ENCODE measurements at places on chromosomes 6 and 20.

GRCh38 chr20:4592316-4593148 is 129.2 kb upstream of the PRND start:
- DNase-seq: peak; percentile 87

DNA sequence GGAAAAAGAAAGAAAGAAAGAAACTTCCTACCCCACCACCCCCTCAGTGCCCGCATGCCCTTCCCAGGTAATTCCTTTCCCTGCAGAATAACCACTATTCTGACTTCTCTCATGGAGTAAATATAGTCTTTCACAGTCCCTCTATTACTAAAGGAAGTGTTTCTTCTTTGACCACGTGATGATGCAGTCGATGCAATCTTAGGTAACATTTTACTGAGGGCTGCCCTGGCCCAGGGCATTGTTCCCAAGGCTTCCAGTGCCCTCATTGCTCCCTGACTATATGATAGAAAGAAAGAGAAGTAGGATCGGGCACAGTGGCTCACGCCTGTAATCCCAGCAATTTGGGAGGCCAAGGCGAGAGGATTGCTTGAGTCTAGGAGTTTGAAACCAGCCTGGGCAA is 29.1 kb downstream of the ARHGAP40 start:
- DNase-seq: no peak

DNA sequence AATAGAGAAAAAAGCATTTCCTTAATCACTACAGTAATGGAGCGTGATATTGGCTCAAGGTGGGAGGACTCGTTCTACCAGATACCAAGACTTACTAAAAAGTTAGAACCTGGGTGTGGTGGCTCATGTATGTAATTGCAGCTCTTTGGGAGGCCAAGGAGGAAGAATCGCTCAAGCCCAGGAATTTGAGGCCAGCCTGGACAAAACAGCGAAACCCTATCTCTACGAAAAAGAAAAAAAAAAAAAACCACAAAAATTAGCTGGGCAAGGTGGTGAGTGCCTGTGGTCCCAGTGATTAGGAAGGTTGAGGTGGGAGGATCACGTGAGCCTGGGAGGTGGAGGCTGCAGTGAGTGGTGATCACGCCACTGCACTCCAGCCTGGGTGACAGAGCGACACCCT is 24.0 kb upstream of the ATRN start:
- DNase-seq: peak; percentile 15

DNA sequence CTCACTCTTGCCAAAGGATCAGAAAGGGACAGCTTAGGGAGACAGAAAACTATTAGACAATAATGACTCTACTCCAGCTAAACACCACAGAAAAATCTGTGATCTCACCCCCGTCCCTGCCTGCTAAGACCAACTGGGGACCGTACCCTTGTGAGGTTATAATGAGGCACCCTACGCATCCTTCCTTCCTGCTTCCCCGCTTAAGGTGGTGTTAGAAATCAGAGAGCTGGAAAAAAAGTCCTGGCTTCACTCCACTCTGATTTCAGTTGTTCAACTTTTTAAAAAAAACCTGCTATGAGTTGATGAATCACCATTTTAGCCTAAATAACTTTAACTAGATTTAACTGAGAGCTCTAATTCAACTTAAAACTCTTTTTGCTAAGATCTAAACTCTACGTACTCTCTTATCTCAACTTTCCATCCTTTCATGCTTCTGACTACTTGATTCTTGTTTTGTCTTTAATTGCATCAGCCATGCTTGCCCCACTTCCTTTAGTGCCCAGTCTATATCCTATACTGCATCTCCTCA is 35.8 kb upstream of the TMEM14A start:
- DNase-seq: no peak

DNA sequence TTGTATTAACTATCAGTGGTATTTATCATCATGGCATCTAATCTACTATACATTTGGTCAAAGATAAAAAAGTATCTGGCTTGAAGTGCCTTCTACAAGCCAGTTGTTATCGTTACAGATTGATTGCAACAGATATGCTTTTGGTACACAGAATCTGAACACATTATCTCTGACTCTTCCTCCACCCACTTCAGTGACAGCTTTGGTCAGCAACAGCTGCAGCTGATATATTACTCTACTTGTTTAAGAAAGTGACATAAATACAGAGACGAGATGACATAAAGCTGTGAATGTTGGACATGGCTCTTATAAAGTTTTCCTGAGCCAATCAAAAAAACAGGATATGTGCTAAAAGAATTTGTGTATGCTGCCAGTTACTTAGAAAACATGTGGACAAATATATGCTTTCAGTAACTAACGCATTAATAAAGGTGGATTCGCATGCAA is 77.6 kb downstream of the HIVEP2 start:
- no peak for DNase-seq

DNA sequence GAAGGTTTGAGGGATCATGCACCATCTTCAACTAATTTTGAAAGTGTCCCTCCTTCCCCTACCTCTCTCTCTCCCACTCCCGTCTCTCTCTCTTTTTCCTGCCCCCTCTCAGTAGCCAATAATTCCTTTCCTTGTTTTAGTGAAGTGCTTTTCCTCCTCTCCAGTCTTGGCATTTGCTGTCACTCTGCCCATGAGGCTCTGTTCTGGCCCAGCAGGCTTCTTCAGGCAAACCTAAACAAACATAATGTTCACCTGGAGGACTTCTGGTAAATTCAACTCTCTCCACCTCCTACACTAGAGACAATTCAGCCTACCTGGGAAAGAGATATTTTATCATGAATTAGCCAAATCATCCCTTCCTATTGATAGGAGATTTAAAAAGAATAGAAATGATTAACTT is 320.4 kb upstream of the RNF24 start:
- DNase-seq: no peak

- DNase-seq: no peak
Measured at GRCh38 chr6:15461127-15461944, 201.5 kb downstream of the DTNBP1 start.

GRCh38 chr20:50152394-50153152 is 950 bp downstream of the PEDS1 start:
- DNase-seq: no peak

- DNase-seq: no peak
Measured at GRCh38 chr20:24966317-24967012, 17.4 kb downstream of the CST7 start.

DNA sequence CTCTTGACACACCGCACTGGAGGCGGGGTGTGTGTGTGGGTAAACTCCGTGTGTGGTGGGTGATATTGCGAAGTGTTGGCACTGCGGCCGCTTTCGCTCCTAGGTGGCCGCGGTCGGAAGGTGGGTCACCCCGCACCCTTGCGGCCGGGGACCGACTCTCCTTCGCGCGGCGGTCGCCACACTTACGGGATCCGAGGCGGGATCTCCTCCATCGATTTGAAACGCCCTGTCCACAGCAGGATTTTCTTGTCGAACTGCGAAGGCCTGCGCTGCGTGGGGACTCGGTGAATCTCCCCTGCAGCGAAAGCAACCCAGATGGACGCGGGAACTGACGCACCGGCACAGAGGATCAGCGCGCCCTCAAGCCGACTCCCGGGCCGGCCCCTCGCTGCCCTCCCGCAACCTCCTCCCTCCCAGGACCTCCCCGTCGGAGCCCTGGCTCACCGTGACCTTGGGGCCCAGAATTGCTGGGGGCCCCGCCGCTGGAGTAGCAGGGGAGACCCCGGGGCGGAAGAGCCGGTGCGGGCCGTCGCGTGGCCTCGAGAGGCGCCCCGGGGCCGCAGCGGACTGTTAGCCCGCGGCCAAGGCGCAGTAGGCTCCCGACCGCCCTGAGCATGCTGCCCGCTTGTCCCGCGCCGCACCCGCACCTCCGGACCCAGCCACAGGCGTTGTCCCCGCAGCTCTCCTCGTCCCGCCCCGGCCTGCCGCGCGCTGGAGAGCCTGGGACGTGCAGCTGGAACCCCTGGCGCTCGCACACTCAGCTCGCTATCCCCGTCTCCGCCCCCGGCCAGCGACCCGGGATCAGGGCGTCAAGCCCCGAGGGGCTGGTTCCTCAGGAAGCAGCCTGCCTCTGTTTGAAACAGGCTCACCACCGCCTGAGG is at the start of gene FAM162B:
Gene FAM162B (minus strand): TSS at position 759 of the 881 bp plus-strand sequence. CDS start 143 bp downstream, at position 616.
- no peak for DNase-seq

GRCh38 chr6:87909849-87910248 is 137.8 kb upstream of the SPACA1 start:
- no peak for DNase-seq

GRCh38 chr6:6678185-6678671 is 89.7 kb downstream of the LY86 start:
- no peak for DNase-seq

- no peak for DNase-seq
Measured at GRCh38 chr20:3165473-3166337, 6.0 kb upstream of the FASTKD5 start.

DNA sequence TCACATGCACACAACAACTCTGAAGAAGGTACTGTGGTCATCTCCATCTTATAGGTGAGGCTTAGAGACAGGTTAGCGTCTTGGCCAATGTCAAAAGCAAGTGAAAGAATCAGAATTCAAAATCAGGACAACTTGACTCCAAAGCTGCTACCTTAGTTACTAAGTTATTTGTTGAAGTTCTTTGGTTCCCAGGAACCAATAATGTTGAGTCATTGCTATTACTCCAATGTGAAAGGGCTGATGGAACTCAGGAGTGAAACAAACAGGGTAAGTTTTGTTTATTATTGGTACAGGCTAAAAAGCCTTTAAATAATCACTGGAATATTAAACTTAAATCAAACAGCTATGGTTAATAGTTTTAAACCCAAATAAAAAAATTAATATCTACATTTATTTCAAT is 111.1 kb downstream of the PDSS2 start:
- DNase-seq: no peak

DNA sequence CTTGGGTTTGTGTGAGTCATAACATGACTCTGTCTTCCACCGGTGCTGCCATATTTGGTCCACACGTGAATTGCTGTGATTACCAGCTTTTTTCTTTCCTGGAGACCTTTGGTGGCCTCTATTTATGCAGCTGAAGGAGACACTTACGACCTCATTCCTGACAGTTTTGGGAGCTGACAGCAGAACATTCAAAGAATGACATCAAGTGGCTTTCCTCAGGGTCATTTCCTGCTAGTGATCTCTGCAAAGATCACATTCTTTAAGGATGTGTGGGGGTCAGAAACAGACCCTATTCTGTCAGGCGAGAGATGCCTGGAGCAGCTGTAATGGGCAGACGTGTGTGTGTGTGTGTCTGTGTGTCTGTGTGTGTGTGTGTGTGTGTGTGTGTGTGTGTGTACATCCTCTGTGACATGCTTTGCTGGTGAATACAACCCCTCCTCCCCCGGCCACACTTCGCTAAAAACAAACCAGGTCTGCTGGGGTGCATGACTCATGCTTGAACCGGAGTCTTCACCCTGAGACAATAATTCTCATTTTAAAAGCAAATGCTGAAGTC is 115.6 kb downstream of the TMEM170B start:
- DNase-seq: peak; percentile 43

- DNase-seq: peak; percentile 30
Measured at GRCh38 chr6:125154118-125154760, 666 bp downstream of the TPD52L1 start.

- peak; percentile 68 for DNase-seq
Measured at GRCh38 chr6:28218312-28219248, 6.5 kb upstream of the ZSCAN9 start.

DNA sequence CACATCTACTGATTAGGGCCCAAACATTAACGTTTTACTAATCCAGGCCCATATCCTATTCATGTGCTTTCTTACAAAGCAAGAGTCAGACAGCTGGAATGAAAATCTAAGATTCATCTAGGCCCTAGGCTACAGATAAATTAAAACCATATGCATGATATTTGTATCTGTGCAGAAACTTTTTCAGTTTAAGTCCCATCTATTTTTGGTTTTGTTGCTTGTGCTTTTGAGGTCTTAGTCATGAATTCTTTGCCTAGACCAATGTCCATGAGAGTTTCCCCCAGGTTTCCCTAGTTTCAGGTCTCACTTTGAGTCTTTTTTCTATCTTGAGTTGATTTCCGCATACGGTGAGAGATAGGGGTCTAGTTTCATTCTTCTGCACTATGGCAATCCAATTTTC is 20.2 kb downstream of the ADNP start:
- DNase-seq: no peak

DNA sequence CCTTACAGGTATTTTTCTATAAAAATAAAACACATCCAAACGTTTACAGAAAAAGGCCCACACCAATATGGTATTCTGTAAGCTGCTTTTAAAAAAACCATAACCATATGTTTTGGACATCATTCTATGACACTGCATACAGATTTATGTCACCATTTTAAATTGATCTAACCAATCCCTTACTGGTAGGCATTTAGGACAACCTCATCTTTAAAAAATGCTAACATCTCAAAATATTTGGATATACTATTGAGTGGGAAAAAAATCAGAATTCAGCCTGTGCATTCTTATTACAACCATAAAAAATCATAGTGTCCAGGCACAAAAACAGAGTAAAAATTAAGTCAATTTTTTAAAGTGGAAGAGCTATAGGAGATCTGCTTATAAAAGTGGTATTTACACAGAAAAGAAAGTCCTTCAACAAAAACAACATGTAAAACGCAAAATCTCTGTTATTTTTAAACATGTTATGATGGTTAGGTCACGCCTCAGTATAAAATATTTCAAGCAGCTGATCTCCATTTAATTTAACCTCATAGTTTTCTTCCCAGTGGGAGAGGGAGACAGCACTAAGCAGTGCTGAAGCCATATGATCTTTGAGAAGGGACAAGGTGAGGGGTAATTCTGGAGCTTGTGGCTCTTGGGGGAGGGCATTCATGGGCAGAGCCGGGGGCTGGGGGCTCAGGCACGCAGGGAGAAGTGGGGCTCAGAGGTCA is 21.2 kb downstream of the TRAM2 start:
- no peak for DNase-seq

DNA sequence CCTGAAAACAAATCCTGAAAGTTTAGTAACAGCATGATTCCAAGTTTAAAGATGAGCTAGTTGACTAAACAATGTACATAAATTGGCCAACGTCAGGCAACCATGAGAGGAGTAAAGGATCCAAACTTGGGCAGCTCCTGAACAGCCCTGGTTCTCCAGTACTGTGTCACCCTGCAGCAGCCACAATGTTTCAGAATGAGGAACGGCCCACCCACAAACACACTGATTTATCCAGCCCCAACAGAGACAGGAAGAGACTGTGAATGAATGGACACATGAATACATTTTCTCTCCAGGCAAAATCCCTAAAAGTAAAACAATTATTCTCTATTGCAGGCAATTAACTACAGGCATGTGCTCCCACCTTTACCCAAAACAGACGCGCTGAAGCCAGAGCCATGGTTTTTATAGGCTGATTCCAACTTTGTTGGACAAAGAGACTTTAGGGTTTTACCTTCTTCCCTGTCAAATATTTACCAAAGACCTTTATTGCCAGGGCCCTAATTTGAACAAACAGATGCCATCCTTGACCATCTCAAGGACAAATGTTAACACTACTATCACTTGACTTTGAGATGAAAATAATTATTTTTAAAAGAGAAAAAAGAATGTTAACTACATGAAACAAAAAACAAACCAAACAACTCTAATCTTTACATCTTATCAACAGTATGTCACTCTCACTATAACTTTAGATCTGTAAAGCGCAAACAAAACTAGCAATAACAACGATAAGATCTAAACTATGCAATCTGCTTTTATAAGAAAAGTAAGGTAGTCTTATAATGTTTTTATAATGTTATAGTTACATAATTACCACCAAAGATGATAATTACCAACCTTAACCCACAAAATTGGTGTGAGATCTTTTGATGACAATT is 22.9 kb downstream of the CNKSR3 start:
- no peak for DNase-seq

- DNase-seq: no peak
Measured at GRCh38 chr6:24899136-24899996, 36.4 kb downstream of the RIPOR2 start.

GRCh38 chr20:39381595-39381994 is 419.5 kb downstream of the DHX35 start:
- no peak for DNase-seq
